Esophagus squamous epithelium (tissue), 5 donors: ENCODE measurements at places on chromosomes 1 and 21. TPM values are rescaled to one million over a fixed set of nuclear protein-coding genes. Genes with fewer than 3 reads are reported as not detected.

The KCND3 gene
- 5.1 TPM for total RNA-seq

The SAMD11 gene
- total RNA-seq = 0.48 TPM

The TATDN3 gene
- 15.6 TPM for total RNA-seq

The CHIA gene
- not detected for total RNA-seq

DNA sequence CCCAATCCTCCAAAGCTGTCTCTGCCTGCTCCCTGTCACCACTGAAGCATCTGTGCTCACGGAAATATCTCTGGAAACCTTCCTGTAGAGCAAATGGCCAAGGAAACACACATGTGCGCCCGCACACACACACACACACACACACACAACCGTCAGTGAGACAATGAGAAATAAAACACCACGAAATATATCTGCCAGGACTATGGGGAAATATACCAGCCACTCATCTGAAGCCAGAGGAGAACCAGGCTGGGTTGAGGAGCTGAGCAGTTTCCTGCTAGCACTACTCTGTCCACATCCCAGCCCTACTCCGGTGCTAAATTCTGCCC lies 25.1 kb upstream of the PLXNA2 start:
- no peaks in the 10 kb centered on the region for H3K27me3 ChIP-seq
- H3K4me1 ChIP-seq = no peaks in the 10 kb centered on the region
- H3K36me3 ChIP-seq = no peaks in the 10 kb centered on the region
- H3K27ac ChIP-seq = no peak overlapping the region
- DNase-seq = no peak

GRCh38 chr1:115811140-115811828 lies 29.6 kb downstream of the NHLH2 start:
- peaks cover 15% of the 10 kb centered on the region for H3K4me1 ChIP-seq
- peak overlapping the region; percentile 61 for H3K27ac ChIP-seq
- no peak overlapping the region for H3K4me3 ChIP-seq
- no peaks in the 10 kb centered on the region for H3K36me3 ChIP-seq

DNA sequence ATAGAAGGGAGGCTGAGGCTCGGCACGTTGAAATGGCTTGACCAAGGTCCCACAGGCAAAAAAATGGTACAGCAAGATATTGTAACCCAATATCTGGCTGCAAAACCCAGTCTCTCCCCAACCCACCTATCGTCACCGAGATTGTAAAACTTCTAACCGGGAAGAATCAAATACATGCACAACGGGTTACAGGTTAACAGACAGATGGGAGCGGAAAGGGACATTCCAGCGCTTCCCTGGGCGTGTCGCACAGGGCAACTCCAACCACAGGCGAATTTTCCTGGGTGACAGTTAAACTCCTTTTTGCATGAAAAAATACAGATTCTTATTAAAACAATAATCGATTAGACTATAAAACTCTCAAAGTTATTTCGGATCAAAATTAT lies 31.8 kb upstream of the JUN start:
- peak overlapping the region; percentile 71 for H3K4me3 ChIP-seq
- H3K36me3 ChIP-seq = no peaks in the 10 kb centered on the region
- H3K4me1 ChIP-seq = peaks cover 37% of the 10 kb centered on the region
- peak overlapping the region; percentile 98 for H3K27ac ChIP-seq

DNA sequence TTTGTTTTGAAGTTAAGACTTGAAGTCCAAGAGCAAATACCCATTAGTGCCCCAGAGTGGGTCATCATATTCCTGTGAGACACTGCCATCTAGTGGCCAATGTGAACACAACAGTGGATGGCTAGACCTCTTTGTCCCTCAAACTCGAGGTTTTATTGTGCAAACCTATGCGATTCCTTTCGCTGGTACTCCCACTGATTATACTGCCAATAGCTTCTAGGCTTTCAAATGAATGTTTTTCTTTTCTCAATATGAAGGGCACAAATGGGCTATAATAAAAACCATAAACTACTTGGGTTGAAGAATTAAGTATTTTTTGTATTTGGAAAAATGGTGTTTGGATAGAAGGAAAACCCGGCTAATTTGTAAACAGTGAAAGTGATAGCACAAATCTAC lies 100.4 kb upstream of the ZNF281 start:
- no peak overlapping the region for H3K27ac ChIP-seq
- H3K36me3 ChIP-seq = no peaks in the 10 kb centered on the region
- H3K27me3 ChIP-seq = peaks cover 41% of the 10 kb centered on the region
- no peak for DNase-seq
- no peak overlapping the region for H3K4me3 ChIP-seq

- H3K27me3 ChIP-seq = peaks cover 9% of the 10 kb centered on the region
- no peak for DNase-seq
- H3K27ac ChIP-seq = no peak overlapping the region
- H3K36me3 ChIP-seq = no peaks in the 10 kb centered on the region
These were observed 3.0 kb downstream of the COL6A2 start for GRCh38 chr21:46100906-46101305.
